ENCODE measurements at places on chromosomes 16 and 17. TPM values are rescaled to one million over a fixed set of nuclear protein-coding genes. Genes with fewer than 3 reads are reported as not detected.

GRCh38 chr16:15483857-15484256 lies 49.5 kb downstream of the BMERB1 start:
- DNase-seq = no peak

FNDC8 gene
- not detected for polyA plus RNA-seq

KCNJ2 gene
- 12.7 TPM for polyA plus RNA-seq

RNF43 gene
- polyA plus RNA-seq = 5.1 TPM

GRCh38 chr16:66904846-66905632 lies 13.6 kb downstream of the CDH16 start:
- peak; percentile 91 for DNase-seq

RNF227 gene
- 6.0 TPM for polyA plus RNA-seq

MYO15A gene
- 0.56 TPM for polyA plus RNA-seq

FBXW10 gene
- 0.35 TPM for polyA plus RNA-seq

NPB gene
- 0.41 TPM for polyA plus RNA-seq

GRCh38 chr16:2838928-2839327 lies 8.8 kb downstream of the ZG16B start:
- peak; percentile 74 for DNase-seq

DNA sequence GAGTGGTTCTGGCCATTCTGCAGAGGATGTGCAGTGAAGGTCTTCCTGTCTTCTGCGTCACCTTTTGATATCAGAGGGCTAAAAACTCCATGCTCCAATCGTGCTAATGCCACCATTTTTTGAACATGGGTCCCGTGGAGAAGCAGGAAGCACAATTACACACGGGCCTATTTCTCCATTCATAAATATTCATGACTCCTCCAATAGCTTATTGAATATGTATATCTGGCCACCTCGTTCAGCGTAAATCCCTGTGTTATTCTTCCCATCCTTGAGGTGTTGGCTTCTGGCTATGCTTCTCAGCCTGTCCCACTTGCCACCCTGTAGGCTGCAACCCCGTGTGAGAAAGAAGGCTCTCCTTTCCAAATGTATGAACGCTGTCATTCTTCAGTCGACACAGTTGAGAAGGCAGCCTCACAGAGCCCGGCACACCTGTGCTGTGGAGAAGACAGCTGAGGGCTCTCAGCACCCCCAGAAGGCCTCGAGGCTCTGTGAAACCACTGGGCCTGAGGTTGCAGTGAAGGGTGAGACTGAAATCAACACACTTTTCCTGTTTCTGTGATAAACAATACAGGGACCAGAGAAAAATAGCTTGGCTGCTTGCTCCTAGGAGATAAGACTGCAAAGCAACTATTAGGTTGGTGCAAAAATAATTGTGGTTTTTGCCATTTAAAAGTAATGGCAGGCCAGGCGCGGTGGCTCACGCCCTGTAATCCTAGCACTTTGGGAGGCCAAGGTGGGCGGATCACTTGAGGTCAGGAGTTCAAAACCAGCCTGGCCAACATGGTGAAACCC lies 4.9 kb upstream of the ANKRD40CL start:
- no peak for DNase-seq

- DNase-seq = peak; percentile 55
These were observed 66.8 kb downstream of the DNAH3 start for GRCh38 chr16:21083729-21084268.

GRCh38 chr17:81995463-81996231 lies 18.2 kb downstream of the ASPSCR1 start:
- DNase-seq = no peak

GRCh38 chr16:68722119-68723024 lies 14.7 kb upstream of the CDH1 start:
- no peak for DNase-seq

- no peak for DNase-seq
These were observed 16.9 kb downstream of the SYNRG start for GRCh38 chr17:37592291-37592690.

- no peak for DNase-seq
These were observed 1.0 kb upstream of the C16orf74 start for GRCh38 chr16:85751698-85752501.

TERB1 gene
- polyA plus RNA-seq = not detected

- DNase-seq = no peak
These were observed 283.6 kb downstream of the ABCC12 start for GRCh38 chr16:47872225-47872624.

CDR2L gene
- polyA plus RNA-seq = 8.5 TPM

MAP3K3 gene
- 24.5 TPM for polyA plus RNA-seq

Data from lung (tissue), 17 donors.